ENCODE measurements at places on chromosomes 6 and 20.

DNA sequence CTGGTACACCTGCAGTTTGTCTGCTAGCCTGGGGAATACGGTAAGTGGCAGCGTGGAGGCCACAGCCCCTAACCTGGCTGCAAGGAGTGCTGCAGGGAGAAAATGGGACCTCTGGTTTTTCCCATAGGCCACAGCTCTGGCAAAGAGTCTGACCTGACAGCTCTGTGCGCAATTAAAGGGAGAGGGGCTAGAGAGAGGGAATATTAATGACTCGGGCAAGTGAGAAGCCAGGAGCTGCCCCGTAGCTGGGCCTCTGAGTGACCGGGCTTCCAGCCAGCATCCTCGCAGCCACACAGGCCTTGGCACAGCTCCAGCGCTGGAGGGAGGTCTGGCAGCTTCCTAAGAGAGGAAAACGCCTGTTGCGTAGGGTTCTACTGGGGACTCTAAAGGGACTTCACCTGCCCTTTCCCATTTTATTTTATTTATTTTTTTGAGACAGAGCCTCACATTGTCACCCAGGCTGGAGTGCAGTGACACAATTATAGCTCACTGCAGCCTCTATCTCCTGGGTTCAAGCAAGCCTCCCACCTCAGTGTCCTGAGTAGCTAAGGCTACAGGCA is 18.2 kb upstream of the OCSTAMP start:
- DNase-seq = peak; percentile 98

DNA sequence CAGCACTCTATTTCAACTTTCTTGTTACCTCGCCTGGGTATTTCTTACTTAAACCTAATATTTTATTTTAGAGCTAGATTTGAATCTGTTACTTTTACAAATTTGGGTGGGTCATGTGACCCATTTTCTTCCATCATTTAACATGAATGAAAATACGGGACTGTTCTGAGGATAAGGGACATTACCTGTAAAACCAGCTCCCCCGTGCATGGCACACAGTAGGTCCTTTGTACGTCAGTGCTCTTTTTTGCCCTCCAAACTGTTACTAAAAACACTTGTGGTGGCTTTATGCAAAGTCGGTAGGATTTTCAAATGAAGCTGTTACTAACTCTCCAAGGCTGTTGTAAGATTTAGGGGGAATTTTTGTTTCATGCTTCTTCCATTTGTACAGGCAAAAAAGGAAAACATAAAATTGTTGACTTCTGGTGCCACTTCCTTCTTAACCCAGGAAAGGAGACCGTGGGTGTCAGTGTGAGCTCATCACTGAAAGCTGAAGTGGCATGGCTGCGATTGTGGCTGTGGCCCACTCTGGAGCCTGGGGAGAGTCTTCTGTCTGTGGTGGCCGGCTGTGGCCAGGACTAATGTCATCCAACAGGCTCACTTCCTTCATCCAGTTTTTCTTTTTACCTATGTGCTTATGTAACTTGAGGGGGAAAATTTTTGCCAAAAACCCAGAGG is 40.2 kb upstream of the PXDC1 start:
- DNase-seq = no peak

GRCh38 chr6:43128926-43129325 is 42.1 kb upstream of the SRF start:
- no peak for DNase-seq

DNA sequence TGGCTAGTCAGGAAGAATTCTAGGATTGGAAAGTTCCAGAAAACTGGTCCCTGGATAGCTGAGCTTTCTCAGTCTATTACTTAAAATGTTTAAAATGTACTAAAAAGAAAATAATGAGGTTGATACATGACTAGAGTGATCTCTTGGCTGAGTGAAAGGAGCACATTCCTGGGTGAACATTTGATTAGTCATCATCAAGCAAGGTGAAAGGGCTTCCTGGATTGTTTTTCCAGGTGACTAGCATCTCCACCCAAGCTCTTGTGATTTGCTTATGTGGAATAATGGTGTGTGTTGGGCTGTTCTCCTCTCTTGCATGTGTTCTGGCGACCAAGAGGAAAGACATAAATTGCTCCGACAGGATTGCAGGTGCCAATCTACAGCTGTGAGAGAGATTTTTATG is 42.9 kb downstream of the PKIB start:
- DNase-seq = no peak

DNA sequence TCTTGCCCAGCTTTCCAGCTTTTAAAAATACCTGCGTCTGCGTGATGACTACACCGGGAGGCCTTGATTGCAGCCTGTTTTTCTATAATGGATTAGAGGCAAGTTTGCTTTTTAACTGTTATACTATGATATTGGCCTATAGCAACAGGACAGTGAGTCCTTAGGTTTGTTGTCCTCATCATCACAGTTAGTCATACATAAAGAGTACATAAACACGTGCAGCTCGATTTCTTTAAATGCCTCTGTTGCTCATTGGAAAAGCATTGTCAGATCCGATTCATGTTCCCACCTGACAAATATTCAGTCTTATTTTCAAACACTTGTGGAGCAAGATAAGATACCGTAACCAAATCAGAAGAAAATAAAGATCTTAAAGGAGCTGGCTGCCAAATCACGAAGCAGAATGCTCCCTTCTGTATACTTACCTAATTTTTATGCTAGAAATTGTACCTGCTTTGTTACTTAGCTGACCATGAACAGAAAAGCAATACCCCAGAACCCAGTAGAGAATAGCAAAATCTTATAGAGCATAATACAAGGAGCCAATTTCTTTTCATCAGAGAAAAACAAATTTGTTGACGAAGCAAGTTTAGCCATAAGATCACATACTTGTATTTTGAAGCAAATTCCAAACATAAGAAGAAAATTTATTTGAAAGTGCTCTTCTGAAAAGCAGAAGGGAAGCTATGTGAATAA is 100.4 kb downstream of the TMEM200A start:
- no peak for DNase-seq

- no peak for DNase-seq
These were observed 116.0 kb downstream of the PXDC1 start for GRCh38 chr6:3635482-3635881.

GRCh38 chr6:163646866-163647265 is 232.3 kb downstream of the QKI start:
- DNase-seq = no peak

DNA sequence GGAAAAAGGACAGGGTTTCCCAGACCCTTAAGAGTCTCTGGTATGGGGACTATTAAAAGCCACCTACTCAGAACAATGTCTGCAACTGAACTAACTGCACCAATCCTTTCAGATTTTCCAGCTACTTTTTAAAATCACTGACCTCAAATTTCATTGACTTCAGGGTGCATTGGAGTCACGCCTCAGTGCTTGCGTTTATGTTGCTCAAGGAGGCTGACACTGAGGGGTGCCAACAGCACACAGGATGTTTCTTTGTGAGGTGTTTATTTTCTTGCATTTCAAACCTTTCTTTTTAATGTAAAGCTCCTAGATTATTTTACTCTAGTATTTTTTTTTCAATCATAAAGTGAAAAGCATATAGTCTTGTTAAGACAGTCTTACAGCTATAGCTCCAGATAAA is 402.0 kb upstream of the SLC35B3 start:
- no peak for DNase-seq

- DNase-seq = no peak
These were observed 112.5 kb upstream of the EMILIN3 start for GRCh38 chr20:41479113-41479512.

DNA sequence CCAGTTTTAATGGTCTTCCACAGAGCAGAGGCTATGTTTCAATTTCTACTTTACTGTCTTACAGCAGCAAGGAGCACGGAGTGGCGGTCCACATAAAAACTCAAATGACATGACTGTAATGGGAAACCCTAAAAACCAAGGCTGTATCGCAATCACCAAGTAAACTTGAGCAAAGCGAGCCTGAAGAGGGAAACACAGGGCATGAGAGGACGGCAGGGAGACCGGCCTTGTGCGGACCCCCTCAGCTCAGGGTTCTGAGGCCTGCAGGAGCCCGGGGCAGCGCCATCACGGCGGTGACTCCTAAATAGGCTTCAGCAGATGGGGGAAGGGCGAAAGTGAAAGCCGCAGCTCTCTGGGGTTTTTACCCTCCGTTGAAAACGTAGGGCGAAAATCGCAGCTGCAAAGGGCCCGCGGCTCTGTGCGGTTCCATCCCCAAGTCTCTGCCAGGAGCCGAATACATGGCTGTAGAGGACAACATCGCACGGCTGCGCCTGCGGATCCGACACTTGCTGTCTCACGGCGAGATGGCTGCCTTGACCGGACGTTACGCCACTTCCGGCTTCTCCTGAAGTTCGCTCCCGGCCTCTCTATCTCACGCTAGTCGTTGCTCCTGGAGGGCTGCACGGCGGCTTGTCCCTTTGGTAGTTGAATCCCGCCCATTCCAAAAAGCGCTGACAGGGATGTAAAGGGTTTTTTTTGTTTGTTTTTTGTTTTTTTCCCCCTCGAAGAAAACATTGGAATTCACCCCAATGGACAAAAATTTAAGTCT is at the start of gene PSMB1:
TSS of gene PSMB1 (minus strand) at position 543 of the 769 bp plus-strand sequence. CDS start at position 478, 65 bp downstream.
- DNase-seq = peak; percentile 95

DNA sequence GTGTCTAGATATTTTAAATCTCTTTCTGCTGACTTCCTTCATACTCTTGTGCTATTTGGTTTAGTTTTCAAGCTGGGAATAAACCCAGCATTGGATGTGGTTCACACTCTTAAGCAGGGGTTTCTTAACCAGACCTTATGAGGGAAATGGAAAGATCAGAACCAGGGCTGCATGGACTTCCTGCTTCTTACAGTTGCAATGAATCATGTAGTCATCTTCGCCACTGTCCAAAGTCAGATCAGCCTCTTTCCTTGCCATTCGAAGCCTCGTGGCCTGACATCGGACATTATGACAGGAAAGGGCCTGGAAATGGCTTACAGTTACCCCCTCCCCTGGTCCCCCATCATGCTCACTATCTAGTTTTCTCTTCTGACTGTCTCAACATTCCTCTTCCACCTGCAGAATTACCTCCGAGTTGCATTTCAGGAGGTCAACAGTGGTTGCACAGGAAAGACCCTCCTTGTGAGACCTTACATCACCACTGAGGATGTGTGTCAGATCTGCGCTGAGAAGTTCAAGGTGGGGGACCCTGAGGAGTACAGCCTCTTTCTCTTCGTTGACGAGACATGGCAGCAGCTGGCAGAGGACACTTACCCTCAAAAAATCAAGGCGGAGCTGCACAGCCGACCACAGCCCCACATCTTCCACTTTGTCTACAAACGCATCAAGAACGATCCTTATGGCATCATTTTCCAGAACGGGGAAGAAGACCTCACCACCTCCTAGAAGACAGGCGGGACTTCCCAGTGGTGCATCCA is 16.8 kb upstream of the NAA20 start:
- no peak for DNase-seq

DNA sequence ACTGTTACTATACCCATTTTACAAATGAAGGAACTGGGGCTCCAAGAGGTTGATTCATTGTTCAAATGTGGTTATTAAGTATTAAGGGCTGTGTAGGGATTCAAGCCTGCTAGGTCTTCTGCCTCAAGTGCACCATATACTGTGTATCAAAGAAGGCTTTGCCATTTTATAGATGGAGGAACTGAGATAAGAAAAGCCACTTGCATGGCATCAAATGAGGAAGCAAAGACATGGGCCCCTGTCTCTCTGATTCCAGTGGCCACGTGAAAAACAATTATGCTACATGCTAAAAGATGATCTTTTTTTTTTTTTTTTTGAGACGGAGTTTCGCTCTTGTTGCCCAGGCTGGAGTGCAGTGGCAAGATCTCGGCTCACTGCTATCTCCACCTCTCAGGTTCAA is 67.0 kb downstream of the TMEM200A start:
- DNase-seq = no peak

GRCh38 chr6:132971676-132972075 is 157.3 kb downstream of the RPS12 start:
- DNase-seq = no peak

GRCh38 chr6:110690916-110691315 is 124.4 kb downstream of the CDK19 start:
- DNase-seq = no peak
